ENCODE measurements at places on chromosomes 5 and 9.

GRCh38 chr9:88077071-88077617 is 61.1 kb downstream of the SPATA31C2 start:
- no peak for DNase-seq

- no peak for DNase-seq
Measured at GRCh38 chr5:10645146-10645545, 81.3 kb downstream of the ANKRD33B start.

GRCh38 chr5:119168401-119168800 is 97.5 kb downstream of the DMXL1 start:
- DNase-seq = no peak

DNA sequence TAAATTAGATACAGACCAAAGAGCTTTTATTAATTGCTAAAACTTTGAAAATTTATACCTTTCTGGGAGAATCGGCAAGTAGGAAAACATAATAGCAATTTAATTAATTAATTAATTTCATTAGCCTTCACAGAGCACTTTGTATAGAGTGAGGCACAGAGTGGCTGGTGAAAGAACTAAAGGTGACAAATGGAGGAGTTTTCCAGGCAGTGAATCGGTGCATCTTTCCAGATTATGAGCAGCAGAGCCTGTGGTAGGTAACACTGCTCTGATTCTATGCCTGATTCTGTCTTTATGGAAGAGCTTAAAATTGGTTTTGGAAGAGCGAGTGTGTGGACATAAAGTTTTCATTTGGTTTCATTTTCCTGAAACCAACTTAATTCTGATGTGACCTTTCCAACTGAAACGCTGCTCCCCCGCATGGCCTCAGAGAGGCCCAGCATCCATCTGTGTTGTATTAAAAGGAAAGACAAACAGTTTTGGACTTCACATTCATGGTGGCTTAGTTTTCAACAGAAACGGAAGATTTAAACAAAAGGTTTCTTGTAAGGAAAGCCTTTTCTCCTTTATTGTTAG is 188.9 kb upstream of the RPS23 start:
- DNase-seq = no peak

DNA sequence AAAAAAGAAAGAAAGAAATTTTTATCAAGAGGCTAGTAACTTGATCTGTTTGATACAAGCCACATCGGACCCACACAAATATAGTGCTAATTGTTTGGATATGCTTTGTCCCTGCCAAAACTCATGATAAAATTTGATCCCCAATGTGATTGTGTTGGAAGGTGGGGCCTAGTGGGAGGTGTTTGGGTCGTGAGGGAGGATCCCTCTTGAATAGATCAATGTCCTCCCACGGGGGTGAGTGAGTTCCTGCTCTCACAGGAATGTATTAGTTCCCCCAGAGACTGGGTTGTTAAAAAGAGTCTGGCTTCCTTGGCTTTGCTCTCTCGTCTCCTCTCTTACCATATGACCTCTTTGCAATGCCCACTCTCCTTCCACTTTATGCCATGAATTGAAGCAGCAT is 80.6 kb upstream of the CPLX2 start:
- DNase-seq = no peak

GRCh38 chr5:68225188-68225910 is 9.8 kb downstream of the PIK3R1 start:
- no peak for DNase-seq

DNA sequence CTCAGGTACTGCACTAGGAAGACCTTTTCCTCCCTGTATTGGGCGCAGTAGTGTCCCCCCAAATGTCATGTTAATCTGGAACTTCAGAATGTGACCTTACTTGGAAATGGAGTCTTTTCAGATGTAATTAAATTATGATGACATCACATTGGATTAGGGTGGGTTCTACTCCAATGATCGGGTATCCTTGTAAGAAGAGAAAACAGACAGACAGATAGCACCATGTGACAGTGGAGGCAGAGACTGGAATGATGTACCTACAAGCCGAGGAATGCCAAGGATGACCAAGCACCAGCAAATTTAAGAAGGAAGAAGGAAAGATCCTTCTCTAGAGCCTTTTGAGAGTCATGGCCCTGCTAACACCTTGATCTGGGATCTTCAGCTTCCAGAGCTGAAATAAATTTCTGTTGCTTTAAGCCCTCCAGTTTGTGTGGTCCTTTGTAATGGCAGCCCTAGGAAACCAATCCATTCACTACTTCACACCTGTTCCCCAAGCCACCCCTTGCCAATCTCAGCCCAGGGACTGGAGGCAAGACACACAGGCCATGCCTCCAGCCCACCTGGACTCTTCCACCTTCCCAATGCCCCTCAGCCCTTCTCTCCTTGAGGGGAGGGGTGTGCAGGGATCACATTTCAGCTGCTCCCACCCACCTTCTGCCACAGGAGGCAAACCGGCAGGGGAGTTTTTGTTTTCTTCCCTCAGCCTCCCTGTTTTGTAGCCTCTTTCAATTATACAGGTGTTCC is 1.6 kb downstream of the CCNJL start:
- DNase-seq = no peak

GRCh38 chr9:131112374-131113154 is 12.8 kb upstream of the NUP214 start:
- no peak for DNase-seq

- DNase-seq = no peak
Measured at GRCh38 chr5:73355108-73355507, 93.5 kb downstream of the FOXD1 start.

- DNase-seq = no peak
Measured at GRCh38 chr5:59276917-59277372, 616.6 kb downstream of the PDE4D start.

- DNase-seq = no peak
Measured at GRCh38 chr5:140365941-140366340, 5.9 kb downstream of the SLC4A9 start.

GRCh38 chr9:92189782-92190535 is 74.7 kb upstream of the SPTLC1 start:
- no peak for DNase-seq

DNA sequence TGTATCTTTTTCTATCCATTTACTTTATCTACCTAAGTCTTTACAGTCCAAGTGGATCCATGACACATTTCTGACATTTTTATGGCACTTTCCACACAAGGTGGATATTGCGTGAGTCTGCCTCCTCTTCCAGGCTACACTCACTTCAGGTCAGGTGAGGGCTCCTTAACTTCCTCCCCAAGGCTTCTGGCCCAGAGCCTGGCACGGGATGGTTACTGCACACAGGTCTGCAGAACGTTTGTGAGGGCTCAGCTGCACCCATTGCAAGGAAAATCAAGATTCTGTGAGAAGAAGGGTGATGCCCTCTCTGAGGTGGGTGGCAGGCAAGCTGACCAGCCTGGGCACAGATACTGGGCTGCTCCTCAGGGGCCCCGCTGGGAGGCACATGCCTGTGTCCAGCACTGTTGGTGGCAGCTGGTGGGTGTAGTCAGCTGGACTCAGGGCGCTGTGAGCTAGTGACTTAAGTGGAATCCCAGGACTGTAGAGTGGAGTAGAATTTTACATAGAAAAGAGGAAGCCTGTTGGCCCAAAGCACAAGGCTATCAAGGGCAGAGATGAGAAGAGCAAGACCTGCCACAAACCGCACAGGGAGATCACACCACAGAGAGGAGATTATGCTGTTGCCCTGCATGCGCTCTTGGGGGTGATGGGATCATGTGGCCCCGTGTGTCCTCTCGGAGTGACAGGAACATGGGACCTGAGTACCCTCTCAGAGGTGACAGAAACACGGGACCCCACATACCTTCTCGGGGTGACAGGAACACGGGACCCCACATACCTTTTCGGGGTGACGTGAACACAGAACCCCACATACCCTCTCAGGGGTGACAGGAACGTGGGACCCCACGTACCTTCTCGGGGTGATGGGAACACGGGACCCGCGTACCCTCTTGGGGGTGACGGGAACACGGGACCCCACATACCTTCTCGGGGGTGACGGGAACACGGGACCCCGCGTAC is 21.3 kb downstream of the AHRR start:
- no peak for DNase-seq

DNA sequence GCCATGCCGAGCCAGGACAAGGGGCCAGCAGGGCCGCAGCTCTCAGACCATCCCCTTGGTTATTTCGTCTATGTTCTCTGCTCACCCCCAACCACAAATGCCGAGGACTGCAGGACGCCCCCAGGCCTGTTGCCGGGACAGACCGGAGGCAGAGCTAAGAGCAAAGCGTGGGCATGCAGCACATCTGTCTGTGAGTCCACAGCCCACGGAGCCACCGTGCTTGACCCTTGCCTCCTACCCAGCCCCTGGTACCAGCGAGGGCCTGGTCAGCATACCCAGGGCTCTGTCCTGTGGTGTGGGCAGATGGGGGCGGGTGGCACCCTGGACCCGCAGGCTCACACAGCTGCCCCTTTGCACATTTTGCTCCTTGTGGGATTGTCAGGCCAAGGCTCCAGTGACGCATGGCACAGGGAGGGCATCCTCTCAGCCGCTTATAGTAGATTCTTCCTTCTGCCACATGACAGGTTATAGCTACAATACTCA is 4.7 kb downstream of the BRD3 start:
- no peak for DNase-seq

- no peak for DNase-seq
Measured at GRCh38 chr9:114677418-114677817, 4.6 kb downstream of the TEX48 start.

DNA sequence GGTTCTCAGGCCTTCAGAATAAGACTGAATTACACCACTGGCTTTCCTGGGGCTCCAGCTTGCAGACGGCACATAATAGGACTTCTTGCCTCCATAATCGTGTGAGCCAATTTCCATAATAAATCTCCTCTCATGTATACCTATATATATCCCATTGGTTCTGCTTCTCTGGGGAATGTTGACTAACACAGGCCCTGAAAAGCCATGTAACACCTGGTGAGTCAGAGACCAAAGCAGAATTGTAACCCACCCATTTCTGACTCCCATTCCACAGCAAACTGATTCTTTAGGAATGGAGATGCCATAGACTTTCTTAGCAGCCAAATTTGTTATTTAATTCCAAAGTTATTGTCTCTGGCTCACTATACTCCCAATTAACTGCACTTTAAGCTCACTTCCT is 85.4 kb upstream of the AGXT2 start:
- no peak for DNase-seq

GRCh38 chr5:65708145-65708544 is 13.8 kb downstream of the SGTB start:
- DNase-seq = no peak

GRCh38 chr5:169286572-169287300 is 14.2 kb downstream of the SLIT3 start:
- no peak for DNase-seq

GRCh38 chr9:99515895-99516656 is 294.0 kb downstream of the SEC61B start:
- DNase-seq = no peak

GRCh38 chr9:129239946-129240490 is 62.0 kb upstream of the IER5L start:
- no peak for DNase-seq

DNA sequence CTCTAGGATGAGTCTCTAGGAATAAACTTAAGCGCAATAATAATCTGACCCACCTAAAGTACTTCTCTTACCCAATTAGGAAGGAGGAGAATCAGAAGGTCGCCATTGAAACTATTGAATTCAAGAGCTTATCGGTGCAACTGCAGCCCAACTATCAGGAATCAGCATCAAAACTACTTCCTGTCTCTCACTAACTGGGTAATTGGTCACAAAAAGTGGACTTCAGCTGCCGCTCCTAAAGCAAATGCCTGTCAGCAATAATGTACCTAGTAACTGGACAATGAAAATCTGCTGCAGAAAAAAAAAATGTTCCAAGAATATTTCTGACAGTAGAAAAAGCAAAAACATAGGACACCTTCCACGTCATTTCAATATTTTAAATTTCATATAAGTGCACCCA is 3.3 kb downstream of the OR1L8 start:
- no peak for DNase-seq

DNA sequence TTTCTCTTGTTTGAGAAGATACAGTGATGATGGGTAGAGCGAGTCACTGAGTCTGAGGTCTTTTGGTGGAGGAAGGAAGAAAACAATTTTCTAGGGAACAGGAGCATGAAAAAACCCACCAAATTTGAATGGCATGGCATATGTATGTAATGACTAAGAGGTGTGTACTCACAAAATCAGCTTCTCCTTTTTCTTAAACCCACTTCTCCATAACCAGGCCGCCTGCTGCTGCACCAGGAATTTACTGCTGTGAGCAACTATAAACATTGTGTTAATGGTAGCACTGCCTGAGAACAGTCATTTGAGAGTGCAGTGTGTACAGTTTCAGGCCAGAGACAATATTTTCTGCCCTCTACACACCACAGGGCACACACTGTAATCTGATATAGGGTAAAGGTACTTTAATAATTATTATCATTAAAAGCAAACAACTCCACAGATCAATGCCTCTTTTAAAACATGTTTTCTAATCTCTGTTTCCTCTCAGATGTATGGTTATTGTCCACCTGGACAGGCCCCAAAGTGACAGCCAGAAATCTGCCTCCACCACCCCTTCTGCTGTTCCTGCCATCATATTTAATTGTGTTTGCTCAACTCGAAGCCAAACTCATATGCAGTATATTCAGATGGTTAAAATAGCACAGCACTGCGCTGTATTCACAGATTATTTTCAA is 241.6 kb downstream of the KIAA0825 start:
- peak; percentile 79 for DNase-seq

DNA sequence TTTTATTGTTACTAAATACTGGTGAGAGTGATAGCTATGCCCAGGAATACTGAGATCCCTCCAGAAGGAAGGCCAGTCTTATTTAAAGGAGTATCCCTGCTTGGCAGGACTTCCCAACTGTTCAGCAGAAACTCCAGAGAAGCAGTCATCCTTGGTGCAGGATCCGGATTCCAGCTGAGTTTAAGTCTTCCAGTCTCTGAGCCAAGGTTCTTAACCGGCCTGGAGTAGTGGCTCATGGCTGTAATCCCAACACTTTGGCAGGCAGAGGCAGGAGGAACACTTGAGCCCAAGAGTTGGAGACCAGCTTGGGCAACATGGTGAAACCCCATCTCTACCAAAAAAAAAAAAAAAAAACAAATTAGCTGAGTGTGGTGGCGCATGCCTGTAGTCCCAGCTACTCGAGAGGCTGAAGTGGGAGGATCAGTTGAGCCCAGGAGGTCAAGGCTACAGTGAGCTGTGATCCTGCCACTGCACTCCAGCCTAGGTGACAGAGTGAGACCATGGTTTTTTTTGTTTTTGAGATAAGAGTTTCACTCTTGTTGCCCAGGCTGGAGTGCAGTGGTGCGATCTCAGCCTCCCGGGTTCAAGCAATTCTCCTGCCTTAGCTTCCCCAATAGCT is 7.6 kb downstream of the NAIF1 start:
- no peak for DNase-seq

GRCh38 chr5:174316326-174316725 is 270.8 kb downstream of the NSG2 start:
- DNase-seq = no peak

DNA sequence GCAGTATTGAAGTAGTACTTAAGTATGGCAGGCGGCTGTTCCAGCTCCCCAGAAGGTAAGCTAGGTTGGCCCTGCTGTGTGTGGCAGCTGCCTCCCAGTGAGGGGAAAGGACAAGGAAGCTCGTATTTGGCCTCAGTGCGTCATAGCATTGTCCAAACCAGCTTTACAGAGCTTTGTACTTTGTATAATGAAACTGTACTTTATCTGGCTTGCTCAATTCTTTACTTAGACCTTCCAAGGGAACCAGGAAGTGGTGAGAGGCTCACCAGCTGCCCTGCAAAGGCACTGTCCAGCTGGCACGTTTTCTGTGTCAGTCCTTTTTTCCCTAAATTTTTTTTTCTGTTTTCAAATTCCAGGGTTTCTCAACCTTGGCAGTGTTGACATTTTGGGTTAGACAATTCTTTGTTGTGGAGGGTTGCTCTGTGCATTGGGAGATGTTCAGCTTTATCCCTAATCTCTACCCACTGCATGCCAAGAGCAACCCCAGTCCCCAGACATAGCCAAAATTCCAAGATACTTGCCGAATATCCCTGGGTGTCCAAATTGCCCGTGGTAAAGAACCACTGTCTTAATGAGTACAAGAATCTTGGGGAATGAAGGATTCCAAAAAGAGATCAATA is 474.5 kb downstream of the LRRC70 start:
- no peak for DNase-seq
